ENCODE measurements at places on chromosomes 13 and 19.

GRCh38 chr13:44747179-44747578, 171.0 kb upstream of the TSC22D1 start:
- no peak for DNase-seq

DNA sequence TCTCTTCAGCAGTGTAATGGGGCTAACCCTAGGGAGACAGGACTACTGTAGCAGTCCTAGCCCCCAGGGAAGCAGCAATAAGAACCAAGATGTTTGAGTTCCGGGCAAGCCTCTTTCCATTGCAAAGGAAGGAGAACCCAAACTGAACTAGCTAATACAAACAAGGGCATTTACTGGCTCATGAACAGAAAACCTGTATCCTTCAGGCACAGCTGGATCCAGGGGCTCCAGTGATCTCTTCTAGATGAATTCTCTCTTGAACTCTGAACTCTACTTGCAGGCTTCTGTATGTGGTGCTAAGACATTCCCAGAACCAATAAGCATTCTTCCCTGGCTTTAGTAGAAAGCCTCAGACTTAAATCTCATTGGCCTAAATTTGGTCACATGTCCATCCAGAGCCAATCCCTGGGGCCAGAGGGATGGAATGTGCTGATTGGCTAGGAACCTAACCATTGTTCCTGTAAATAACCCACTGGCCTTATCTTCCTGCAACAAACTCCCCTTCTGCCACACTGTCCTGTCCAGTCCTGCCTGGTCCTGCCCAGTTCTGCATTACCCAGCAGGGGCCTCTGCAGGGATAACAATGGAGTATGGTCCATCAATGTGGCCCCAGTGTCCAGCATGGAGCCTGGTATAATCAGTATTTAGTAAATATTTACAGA, 3.9 kb upstream of the PODNL1 start:
- no peak for DNase-seq

GRCh38 chr19:31346184-31347059, 2.8 kb downstream of the TSHZ3 start:
- DNase-seq: no peak

GRCh38 chr13:90757127-90757680, 590.3 kb upstream of the MIR17HG start:
- no peak for DNase-seq

DNA sequence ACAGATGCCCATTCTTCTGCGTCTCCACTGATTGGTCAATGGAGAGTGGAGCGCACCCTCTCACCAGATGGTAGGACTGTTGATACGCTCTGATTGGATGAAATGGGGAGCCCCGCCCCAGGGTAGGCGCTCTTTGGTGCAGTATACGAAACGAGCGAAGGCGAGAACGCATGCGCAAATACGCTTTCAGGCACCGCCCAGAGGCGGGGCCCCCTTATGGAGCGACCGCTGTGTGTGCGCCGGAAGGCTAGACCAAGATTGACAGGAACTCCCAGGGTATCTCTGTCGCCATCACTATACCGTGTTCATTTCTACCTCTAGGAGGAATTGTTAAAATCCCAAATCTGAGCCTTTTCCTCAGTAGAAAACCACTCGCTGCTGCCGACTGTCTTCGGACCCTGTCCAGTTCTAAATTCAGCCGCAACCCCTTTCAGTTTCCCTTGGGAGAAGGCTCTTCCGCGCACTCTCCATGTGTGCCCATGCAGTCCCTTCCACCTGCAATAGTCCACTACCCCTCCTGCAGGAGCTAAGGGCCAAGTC, 720 bp upstream of the HNRNPL start:
- no peak for DNase-seq

Measured in CD8-positive, alpha-beta memory T cell (primary cell).